Heart left ventricle (tissue), 16 donors: ENCODE measurements at places on chromosomes 3 and 15.
A peak's percentile ranks its signal among the peaks of the same experiment; 100 is the strongest.

- no peak overlapping the region for H3K4me3 ChIP-seq
- no peaks in the 10 kb centered on the region for H3K4me1 ChIP-seq
- no peaks in the 10 kb centered on the region for H3K27me3 ChIP-seq
- no peaks in the 10 kb centered on the region for H3K36me3 ChIP-seq
Observed at GRCh38 chr3:152518346-152518745, 249.6 kb downstream of the MBNL1 start.

- peaks cover 34% of the 10 kb centered on the region for H3K27me3 ChIP-seq
- no peaks in the 10 kb centered on the region for H3K36me3 ChIP-seq
- no peak overlapping the region for H3K27ac ChIP-seq
- peaks cover 14% of the 10 kb centered on the region for H3K4me1 ChIP-seq
- DNase-seq: no peak
- no peak overlapping the region for H3K4me3 ChIP-seq
Observed at GRCh38 chr15:40845036-40845435, 1.2 kb downstream of the SPINT1 start.

- H3K27me3 ChIP-seq: peaks cover 27% of the 10 kb centered on the region
- H3K4me1 ChIP-seq: peaks cover 5% of the 10 kb centered on the region
- peak overlapping the region; percentile 81 for H3K27ac ChIP-seq
- DNase-seq: peak; percentile 78
- H3K4me3 ChIP-seq: peak overlapping the region; percentile 72
Observed at GRCh38 chr3:13281507-13282357, 138.4 kb downstream of the NUP210 start.

DNA sequence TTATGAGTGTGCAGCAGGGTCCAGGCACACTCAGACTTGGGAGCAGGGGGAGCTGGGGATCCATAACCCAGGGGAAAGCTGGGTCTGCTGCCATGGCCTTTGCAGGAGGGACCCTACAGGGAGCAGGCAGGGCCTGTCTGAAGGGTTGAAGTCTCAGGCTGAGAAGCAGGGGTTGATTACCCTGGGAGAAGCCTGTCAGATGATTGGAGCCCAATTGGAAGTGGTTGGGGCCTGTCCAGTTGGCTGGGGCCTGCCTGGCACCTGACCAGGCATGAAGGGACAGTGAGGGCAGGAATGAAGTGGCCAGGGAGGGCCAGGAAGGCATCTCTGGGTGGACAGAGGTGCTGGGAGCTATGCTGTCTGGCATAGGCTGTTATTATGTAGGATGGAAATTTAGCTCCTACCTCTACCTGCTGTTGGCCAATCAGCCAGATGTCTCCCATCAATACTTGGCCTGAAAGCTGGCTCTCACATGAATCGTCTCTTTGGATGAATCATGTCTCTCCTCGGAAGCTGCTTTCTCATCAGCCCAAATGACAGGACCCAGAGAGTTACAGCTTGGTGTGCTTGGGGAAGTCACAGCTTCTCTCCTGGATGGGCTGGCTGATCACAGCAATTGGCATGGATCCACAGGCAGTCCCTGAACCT lies 27.4 kb upstream of the SLCO2A1 start:
- H3K27me3 ChIP-seq: no peaks in the 10 kb centered on the region
- H3K4me3 ChIP-seq: no peak overlapping the region
- H3K4me1 ChIP-seq: peaks cover 25% of the 10 kb centered on the region
- no peak for DNase-seq

- H3K36me3 ChIP-seq: no peaks in the 10 kb centered on the region
- no peak overlapping the region for H3K27ac ChIP-seq
- H3K27me3 ChIP-seq: no peaks in the 10 kb centered on the region
- H3K4me1 ChIP-seq: peaks cover 65% of the 10 kb centered on the region
- DNase-seq: no peak
- H3K4me3 ChIP-seq: no peak overlapping the region
Observed at GRCh38 chr3:159792070-159792469, 196.6 kb upstream of the IL12A start.

- no peaks in the 10 kb centered on the region for H3K36me3 ChIP-seq
- H3K4me3 ChIP-seq: no peak overlapping the region
- peak; percentile 52 for DNase-seq
- H3K27me3 ChIP-seq: no peaks in the 10 kb centered on the region
- H3K4me1 ChIP-seq: peaks cover 19% of the 10 kb centered on the region
Observed at GRCh38 chr15:68650901-68651709, 72.3 kb downstream of the CORO2B start.

DNA sequence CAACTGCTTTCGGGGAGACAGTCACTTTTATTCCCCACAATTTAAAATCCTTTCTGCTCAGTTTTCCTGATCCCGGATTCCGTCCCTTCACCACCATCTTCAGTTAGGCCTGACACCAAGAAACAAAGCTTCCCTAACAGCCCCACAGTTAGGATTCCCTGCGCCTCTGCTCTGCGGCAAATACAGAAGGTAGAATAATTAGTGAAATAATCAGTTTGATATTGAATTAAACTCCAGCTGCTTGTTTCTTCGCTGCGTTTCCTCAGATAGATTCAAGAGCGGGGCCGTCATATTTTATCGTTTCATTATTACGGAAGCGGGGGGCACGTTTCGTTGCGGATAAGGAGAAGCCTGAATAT lies 1.3 kb upstream of the EOMES start:
- H3K27ac ChIP-seq: no peak overlapping the region
- peaks cover 76% of the 10 kb centered on the region for H3K27me3 ChIP-seq
- peaks cover 23% of the 10 kb centered on the region for H3K4me1 ChIP-seq
- no peaks in the 10 kb centered on the region for H3K36me3 ChIP-seq
- no peak for DNase-seq
- peak overlapping the region; percentile 21 for H3K4me3 ChIP-seq

DNA sequence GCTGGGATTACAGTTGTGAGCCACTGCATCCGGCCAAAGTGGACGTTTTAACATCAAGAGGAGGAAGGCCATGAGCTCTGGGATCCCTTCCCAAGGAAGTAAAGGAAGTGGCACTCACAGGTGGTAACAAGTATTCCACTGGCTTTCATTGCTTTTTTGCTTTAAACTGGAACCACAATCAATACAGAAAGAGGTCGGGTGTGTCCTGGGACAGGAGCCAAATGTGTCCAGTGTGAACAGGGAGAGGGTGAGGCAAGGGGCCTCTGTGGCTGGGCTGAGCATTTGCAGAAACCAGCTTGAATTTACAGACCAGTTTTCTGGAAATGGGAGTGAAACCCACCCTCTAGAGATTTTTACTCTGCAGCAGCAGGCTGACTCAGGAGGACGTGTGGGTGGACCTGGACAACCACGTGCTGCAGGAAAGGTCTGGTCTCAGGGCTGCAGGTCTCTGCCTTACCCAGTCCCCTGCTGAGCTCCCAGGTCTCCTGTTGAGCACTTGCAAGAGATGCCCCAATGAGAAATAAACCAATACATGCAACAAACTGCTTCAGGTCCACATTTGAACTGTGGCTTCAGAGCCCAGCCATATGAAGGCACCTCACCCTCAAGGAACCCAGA lies 42.8 kb upstream of the TMEM115 start:
- H3K4me1 ChIP-seq: no peaks in the 10 kb centered on the region
- H3K27me3 ChIP-seq: no peaks in the 10 kb centered on the region
- no peak for DNase-seq
- no peak overlapping the region for H3K27ac ChIP-seq
- no peaks in the 10 kb centered on the region for H3K36me3 ChIP-seq

- no peak overlapping the region for H3K4me3 ChIP-seq
- no peaks in the 10 kb centered on the region for H3K4me1 ChIP-seq
- H3K36me3 ChIP-seq: no peaks in the 10 kb centered on the region
- no peak overlapping the region for H3K27ac ChIP-seq
- peaks cover 4% of the 10 kb centered on the region for H3K27me3 ChIP-seq
Observed at GRCh38 chr3:155747946-155748290, 3.0 kb upstream of the PLCH1 start.

- no peaks in the 10 kb centered on the region for H3K36me3 ChIP-seq
- H3K4me3 ChIP-seq: peak overlapping the region; percentile 76
- peaks cover 61% of the 10 kb centered on the region for H3K4me1 ChIP-seq
- no peaks in the 10 kb centered on the region for H3K27me3 ChIP-seq
Observed at GRCh38 chr3:15331072-15331605, 1.2 kb downstream of the SH3BP5 start.

DNA sequence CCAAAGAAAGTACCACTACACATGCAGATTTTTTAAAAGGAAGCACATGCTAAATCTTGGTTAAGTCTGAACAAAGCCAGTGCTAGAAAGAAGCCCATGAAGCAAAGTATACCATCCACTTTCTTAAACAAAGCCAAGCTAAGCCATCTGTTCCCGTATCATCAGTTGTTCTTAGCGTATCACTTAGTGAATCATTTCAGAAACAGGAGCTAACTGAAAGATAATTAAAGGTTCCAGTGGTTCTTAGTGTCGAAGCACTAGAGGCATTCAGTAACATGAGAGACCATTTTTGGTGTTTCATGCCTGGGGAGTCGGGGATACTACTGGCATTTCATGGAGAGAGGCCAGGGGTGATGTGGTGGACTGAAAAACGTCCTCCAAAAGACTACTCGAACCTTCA lies 12.8 kb downstream of the UBXN7 start:
- H3K36me3 ChIP-seq: no peaks in the 10 kb centered on the region
- no peaks in the 10 kb centered on the region for H3K27me3 ChIP-seq
- peaks cover 50% of the 10 kb centered on the region for H3K4me1 ChIP-seq
- DNase-seq: no peak

DNA sequence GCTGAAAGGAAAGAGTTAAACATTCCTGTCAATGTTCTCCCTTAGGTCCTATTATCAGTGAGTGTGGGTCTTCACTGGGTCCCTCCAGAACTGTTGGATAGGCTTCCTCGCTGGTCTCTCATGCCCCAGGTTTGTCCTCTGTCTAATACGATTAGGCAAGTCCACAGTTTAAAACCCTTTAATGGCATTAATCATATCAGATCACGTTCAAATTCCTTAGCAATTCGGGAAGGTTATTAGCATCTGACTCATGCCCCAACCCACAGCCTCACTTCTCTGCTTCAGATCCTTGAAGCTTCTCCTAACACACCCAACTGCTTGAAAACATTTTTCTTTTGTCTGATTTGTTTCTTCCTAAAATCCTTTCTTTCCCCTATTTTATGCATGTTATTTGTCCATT lies 224.3 kb upstream of the ATP10A start:
- no peak overlapping the region for H3K4me3 ChIP-seq
- DNase-seq: no peak
- peaks cover 9% of the 10 kb centered on the region for H3K27me3 ChIP-seq
- no peaks in the 10 kb centered on the region for H3K4me1 ChIP-seq

DNA sequence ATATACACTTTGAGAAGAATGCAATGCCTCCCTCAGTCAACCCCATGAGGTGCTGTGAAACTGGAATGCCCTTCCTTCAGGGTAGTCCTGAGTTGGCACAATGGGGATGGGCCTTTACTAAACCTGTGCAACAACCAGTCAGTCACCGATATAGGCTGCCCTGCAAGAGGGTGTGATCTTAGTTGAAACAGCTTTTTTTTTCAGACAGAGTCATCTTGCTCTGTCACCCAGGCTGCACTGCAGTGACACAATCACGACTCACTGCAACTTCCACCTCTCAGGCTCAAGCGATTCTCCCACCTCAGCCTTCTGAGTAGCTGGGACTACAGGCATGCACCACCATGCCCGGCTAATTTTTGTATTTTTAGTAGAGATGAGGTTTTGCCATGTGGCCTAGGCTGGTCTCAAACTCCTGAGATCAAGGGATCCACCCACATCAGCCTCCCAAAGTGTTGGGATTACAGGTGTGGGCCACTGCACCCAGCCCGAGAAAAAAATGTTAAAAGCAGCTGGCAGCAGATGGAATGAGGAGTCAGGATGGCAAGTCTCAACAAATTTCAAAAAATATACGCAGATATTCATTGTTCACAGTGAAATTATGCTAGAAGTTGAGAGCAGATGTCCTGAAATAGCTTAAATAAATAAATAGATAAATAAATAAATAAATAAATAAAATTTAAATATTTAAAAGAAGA lies 31.8 kb downstream of the MYO5A start:
- no peaks in the 10 kb centered on the region for H3K36me3 ChIP-seq
- H3K27ac ChIP-seq: no peak overlapping the region
- DNase-seq: no peak

DNA sequence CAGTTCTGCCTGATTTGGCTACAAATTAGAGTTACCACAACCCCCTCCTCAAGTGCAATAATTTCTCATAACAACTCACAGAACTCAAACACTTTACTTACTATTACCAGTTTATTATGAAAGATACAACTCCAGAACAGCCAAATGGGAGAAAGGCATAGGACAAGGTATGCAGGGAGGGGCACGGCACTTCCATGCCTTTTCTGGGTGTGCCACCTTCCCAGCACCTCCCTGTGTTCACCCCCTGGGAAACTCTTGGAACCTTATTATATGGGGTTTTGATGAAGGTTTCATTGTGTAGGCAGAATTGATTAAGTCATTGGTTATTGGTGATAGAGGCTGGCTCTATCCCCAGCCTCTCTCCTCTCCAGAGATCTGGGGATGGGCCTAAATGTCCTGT lies 66.6 kb upstream of the RAP2B start:
- H3K27ac ChIP-seq: no peak overlapping the region
- no peak for DNase-seq
- H3K36me3 ChIP-seq: no peaks in the 10 kb centered on the region
- no peak overlapping the region for H3K4me3 ChIP-seq

DNA sequence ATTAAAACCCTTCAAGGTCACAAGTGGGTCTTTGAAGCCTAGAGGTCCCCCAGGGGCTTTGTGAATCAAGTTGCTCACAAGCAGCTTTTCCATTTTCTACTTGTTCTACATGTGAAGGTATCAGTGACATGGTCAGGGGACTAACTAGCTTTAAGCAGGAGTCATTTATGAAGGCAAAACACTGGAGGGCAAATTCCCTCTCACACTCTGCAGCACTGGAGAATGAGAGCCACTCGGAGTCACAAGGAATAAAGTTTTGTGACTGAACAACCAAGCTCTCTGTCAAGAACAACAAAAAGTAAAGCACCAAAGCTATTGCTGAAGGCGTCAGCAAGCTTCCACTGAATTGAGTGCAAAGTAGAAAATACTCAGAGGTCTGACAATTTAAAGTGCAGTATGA lies 609.0 kb downstream of the EDEM1 start:
- no peaks in the 10 kb centered on the region for H3K27me3 ChIP-seq
- no peaks in the 10 kb centered on the region for H3K36me3 ChIP-seq
- no peak overlapping the region for H3K27ac ChIP-seq
- no peak overlapping the region for H3K4me3 ChIP-seq
- DNase-seq: no peak

DNA sequence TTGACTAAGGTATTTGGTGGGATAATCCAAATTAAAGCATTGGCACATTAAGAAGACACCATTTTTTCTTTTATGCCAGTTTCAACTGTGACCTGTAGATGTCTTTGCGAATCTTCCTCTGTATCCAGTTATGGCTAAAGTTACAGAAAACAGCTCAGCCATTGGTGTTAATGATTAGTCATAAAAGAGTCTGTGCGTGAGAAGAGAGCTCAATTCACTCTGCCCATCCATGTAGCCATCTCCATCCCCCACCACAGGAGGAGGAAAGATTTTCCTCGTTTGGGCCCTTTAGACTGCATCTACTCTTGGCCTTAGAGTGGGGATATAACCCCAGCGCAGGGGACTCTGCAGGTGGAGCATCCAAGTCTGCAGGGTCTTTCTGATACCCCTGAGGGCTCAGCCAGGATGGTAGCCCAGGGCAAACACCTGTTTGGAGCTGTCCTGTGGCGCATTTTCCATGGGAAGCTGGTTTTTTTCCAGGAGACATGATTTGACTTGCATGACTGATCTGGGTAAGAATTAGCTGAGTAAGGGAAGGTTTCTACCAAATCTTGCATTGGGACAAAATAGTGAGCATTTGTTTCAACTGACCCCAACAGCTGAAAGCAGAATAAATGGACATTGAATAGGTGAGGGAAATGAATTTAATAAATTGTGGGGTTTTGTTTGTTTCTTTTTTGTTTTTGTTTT lies 29.5 kb downstream of the NANOGP8 start:
- no peaks in the 10 kb centered on the region for H3K4me1 ChIP-seq
- H3K4me3 ChIP-seq: no peak overlapping the region
- no peaks in the 10 kb centered on the region for H3K27me3 ChIP-seq
- DNase-seq: no peak

GRCh38 chr3:42736081-42736480 lies 33.5 kb upstream of the HHATL start:
- no peaks in the 10 kb centered on the region for H3K27me3 ChIP-seq
- H3K36me3 ChIP-seq: no peaks in the 10 kb centered on the region
- DNase-seq: no peak
- peaks cover 17% of the 10 kb centered on the region for H3K4me1 ChIP-seq
